ENCODE measurements at places on chromosomes 3 and 15.

- DNase-seq, result peak; percentile 58
Measured at GRCh38 chr3:168709073-168709472, 613.3 kb upstream of the GOLIM4 start.

DNA sequence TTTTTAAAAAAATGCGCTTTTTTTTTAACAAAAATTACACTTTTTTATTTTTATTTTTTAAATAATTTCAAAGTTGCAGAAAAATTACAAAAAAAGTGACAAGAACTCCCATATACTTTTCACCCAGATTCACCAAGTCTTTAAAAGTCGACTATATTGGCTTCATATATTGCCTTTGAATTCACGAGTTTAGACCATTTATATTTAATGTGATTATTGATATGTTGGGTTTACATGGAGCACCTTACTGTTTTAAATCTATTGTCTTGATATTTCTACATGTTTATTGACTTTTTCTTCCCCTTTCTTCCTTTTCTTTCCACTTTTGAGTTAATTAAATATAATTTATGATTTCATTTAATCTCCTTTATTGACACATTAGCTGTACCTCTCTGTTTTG lies 127.2 kb downstream of the OPA1 start:
- DNase-seq, result no peak

DNA sequence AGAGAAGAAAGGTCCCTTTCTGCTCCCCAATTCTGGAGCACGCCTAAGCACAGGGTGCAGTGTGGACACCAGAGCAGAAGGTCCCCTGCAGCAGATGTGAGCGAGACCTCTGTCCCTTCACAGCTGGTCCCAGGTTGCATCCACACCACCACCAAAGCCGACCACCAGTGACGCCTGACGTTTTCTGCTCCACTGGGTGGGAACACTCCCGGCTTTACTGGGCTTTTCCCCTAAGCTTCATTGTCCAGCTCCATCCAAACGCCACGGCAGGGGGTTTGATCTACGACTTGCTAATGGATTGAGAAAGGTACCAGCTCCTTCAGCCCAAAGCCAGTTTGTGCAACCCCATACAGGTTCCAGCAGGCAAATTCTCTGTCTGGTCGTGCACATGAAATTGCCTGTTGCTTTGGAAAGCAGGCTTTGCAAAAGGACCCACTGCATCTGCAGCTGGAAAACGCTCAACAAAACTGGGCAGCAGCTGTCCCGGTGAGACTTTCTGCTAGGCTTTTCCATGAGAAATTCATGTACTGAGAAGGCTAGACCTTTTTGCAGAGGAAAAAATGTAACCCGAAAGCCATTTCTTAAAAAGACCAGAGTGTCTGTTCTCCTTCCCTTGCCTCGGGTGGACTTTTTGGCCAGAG lies 31.1 kb downstream of the ADAMTS17 start:
- no peak for DNase-seq

GRCh38 chr15:43329217-43329959 lies 985 bp downstream of the LCMT2 start:
- DNase-seq, result no peak

- peak; percentile 70 for DNase-seq
Measured at GRCh38 chr3:169769287-169770181, at the start of gene ACTRT3. TSS of gene ACTRT3 (minus strand) at chr3:169769561. CDS start at chr3:169769520, 41 bp downstream.

DNA sequence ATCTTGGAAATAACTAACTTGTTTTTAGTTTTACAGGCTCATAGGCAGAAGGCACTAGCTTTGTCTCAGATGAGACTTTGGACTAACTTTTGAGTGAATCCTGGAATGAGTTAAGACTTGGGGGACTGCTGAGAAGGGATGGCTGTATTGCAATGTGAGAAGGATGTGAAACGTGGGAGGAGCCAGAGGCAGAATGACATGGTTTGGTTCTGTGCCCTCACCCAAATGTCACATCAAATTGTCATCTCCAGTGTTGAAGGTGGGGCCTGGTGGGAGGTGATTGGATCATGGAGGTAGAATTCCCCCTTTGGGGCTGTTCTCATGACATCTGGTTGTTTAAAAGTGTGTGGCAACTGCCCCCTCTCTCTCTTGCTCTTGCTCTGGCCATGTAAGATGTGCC lies 28.8 kb upstream of the CCDC50 start:
- no peak for DNase-seq

GRCh38 chr3:17643691-17644090 lies 98.7 kb downstream of the TBC1D5 start:
- no peak for DNase-seq

- DNase-seq, result no peak
Measured at GRCh38 chr15:90929246-90930019, 2.9 kb downstream of the HDDC3 start.

DNA sequence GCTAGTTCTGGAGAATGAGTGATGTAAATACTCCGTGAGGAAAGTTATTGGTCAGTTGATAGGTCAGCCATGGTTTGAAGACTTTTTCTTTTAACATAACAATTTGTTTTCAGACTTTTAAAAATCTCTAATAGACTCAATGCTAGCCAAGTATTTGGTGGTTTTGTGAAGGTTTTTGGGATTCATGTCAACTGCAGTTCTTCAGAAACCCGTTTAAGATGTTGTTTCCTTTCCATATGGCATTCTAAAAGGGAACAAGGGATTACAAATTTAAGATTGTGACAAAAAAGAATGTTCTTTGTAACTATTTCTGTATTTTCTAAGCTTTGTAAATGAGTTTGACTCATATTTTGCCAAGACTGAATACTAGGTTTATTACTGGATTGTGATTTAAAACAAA lies 281.7 kb upstream of the COL8A1 start:
- no peak for DNase-seq
